ENCODE measurements at places on chromosomes 13 and 19.

- DNase-seq = no peak
Measured at GRCh38 chr19:6064336-6065073, 45.8 kb downstream of the RFX2 start.

DNA sequence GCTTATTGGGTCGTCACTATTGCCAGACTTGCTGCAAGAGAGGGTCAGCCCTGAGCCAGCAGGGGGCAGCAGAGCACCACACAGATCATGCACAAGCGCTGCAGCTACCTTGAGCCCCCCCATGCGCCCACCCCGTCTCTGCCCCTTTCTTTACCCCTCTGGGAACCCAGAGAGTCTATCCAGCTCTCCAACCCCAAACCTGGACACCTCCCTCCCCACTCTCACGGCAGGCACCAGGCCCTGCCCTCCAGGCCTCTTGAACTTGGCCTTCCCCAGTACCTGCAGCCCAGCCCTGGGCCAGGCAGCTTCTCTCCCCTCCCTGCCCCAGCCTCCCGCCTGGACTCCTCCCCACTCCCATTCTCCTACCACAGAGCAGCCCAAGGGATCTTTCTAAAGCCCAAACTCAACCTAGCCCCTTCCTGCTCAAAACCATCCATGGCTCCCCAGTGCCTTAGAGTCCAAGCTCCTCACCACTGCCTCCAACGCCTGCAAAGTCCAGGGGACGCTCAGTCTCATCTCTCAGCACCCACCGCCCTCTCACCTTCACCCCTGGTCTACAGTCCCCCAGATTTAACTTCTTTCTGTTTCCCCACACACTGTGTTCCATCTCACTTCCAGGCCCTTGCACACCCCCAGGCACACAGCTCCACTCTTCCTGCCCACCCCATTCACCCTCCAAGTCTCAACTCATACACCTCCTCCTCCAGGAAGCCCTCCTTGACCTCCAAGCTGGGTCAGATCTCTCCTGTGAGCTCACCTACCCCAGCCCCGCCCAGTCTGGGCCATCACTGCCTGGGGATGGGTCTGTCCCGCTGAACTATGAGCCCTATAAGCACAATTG, 9.4 kb upstream of the CEACAM16 start:
- peak; percentile 72 for DNase-seq

DNA sequence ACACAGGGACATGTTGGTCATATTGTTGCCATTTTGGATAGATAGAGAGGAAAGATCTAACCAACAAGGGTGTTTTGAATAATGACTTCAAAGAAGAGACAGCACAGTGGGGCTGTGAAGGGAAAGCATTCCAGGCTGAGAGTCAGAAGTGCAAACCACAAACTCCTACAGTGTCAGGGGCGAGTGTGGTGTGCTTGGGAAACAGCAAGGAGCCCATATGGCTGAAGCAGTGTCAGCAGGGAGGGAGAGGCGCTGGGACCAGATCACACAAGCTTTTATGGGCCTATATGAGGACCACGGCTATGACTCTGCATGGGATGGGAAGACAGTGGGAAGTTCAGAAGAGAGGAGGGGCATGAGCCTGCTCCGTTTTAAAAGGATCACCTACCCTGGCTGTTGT, 166.4 kb downstream of the MYO16 start:
- DNase-seq = no peak

DNA sequence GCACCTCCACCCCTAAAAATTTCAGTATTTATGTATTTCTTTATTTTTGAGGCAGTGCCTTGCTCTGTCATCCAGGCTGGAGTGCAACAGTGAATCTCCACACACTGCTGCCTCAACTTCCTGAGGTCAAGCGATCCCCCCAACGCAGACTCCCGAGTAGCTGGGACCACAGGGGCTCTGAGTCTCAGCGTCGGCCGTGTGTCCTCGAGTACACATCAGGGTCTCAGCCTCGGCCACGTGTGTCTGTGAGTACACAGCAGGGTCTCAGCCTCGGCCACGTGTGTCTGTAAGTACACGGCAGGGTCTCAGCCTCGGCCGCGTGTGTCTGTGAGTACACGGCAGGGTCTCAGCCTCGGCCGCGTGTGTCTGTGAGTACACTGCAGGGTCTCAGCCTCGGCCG, 21.2 kb downstream of the C2CD4C start:
- DNase-seq = no peak

DNA sequence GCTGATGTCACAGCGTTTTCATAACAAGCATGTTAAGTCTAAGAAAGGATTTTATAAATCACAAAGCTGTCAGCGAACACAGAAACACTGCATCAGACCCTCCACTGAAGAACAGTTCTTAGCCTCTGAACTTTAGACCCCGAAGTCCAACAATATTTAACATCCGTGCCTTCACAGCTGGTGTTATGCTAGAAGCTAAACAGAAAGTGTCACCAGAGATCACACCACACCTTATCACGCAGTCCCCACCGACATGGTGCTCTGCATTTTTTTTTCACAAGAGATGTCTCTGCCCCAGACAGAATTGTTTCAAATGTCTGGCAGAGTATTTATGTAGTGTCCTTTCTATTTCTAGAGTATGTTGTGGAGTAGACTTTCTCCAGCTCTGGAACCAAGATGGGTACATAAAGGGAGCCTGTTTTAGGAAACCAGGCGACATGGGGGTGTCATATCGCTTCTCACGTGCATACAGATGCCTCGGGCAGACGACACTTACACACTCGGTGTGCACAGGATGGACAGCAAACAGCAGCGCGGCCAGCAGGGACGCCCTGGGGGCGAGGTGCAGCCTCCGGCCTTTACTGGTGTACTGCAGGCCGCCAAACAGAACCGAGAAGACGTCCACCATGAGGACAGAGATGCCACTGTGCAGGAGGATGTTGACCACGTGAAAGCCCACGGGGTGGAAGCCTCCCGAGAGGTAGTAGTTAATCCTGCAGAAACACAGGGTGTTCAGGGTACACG, 12.0 kb downstream of the TMTC4 start:
- DNase-seq = no peak

- DNase-seq = peak; percentile 70
Measured at GRCh38 chr19:58450856-58451357, 515 bp upstream of the ZNF324B start.

GRCh38 chr19:531753-532560, at the start of gene CDC34:
Gene CDC34, plus strand, starts transcription at chr19:531760. Its CDS starts 172 bp downstream, at chr19:531932.
- no peak for DNase-seq

DNA sequence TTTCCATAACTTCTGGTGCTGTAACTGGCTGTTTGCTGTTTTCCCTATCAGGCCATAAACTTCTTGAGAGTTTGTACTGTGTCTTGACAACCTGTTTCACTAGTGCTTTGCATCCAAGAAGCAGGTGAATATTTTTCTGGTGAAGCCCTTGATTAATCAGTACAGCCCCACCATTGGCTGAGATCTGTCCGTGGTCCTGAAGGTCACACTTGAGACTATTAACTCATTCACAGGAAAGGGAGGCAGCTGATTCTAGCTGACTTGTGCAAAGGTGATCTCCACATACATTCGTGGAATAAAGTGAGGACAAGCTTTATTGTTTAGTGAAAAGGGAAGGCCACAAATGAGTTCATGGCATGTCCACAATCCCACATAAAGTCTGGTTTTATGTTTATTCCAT, 61.4 kb upstream of the ZNF835 start:
- DNase-seq = no peak

GRCh38 chr13:46864941-46865340, 31.9 kb downstream of the HTR2A start:
- DNase-seq = no peak

DNA sequence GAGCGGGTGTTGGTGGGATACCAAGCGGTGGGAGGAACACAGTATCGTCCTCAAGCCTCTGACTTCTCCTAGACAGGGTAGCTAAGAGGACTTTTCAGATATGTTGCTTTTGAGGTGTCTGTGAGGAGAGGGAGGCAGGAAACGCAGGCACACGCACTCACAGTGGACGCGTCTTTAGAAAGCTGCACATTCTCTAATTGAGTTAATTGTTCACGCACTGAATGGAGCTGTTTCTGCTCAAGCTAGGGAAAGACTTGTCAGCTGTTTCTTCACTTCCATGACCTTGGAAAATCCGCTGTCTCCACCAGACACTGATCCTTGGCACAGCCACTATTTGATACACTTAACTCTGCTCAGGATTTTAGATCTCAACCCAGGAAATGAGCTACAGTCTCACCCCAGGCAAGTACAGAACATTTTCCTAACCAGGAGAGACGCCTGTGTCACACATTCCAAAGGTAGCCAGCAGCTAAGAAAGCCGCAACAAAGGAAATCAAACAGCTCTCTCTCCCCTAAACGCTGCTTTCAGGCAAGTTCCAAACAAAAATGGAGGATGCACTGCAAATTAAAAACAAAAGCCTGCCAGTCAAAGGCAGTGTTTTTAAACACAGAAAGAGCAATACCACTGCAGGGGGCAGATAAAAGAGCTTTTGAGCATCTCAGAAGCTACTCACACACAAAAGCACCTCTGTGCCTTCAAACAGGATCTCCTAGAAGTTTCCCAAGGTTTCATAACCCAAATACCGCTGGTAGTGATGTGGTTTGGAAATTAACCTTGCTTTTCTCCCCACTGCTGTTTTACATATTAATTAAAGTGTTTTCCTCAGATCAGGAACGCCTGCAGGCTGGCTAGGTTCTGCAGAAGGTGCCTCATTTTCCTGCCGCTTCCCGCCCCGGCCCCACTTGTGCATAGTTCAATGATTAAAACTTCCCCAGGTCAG, 57.3 kb downstream of the IRS2 start:
- DNase-seq = no peak

- no peak for DNase-seq
Measured at GRCh38 chr13:44815623-44816022, 173.6 kb downstream of the NUFIP1 start.

DNA sequence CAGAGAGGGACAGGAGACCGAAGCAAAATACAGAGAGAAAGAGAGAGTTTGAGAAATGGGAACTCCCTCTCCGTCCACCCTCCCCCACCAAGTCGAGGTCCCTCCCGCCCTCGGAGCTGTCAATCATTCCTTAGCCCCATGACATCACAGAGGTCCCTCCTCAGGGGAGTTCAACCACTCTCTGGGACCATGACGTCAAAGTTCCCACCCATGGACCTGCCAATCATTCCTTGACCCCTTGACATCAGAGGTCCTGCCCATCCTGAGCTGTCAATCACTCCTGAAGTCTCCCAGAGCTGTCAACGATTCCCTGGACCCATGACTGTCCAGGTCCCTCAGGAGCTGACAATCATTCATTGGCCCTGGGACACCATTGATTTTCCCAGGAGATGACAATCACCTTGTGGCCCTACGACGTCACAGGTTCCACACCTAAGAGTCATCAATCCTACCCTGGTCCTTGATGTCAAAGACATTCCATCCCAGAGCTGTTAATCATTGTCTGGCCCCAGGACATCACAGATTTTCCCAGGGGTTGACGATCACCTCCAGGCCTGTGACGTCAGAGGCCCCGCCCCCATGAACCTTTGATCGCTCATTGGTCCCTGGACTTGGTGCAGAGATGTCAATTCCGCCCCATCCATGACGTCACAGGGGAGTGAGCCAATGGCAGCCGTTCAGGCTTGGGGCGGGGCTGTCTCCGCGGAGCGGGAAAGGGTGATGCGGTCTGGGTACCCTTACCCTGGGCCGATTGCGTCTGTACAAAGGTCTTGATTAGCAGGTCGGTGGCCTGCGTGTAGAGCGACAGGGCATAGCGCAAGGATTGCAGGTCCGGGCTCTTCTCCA, 61.7 kb downstream of the COLGALT1 start:
- no peak for DNase-seq

- DNase-seq = peak; percentile 10
Measured at GRCh38 chr13:60467098-60467497, 70.1 kb downstream of the TDRD3 start.

DNA sequence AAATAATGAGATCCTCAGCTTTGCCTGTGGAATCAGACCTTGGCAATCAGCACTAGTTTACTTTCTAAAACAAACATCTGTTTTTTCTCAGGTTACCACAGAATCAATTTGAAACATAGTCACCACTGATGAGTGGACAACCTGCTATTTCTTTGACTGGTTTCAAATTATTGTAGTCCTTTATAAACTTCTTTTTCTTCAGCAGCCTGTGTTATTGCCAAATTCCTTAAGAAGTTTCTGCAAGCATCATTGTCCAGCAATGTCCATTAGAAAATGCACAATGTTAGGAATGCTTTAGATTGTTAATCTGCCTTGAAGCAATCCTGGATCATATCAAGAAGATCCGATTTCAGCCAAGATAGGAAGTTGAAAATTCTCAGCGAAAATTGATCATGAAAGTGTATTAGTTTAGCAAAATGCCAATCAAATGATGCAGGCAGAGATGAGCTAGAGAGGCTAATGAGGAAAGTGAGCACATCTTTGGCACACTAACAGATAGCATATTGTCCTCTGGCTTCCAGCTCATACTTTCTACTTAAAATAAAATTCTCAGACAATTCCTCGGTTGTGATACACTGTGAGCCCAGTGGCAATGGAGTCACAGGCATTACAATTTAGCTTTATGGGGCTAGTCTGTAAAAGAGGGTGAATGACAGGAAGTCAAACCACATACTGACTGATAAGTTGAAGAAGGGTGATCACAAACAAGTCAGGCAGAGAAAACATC, 270.6 kb downstream of the SLITRK6 start:
- DNase-seq = no peak

DNA sequence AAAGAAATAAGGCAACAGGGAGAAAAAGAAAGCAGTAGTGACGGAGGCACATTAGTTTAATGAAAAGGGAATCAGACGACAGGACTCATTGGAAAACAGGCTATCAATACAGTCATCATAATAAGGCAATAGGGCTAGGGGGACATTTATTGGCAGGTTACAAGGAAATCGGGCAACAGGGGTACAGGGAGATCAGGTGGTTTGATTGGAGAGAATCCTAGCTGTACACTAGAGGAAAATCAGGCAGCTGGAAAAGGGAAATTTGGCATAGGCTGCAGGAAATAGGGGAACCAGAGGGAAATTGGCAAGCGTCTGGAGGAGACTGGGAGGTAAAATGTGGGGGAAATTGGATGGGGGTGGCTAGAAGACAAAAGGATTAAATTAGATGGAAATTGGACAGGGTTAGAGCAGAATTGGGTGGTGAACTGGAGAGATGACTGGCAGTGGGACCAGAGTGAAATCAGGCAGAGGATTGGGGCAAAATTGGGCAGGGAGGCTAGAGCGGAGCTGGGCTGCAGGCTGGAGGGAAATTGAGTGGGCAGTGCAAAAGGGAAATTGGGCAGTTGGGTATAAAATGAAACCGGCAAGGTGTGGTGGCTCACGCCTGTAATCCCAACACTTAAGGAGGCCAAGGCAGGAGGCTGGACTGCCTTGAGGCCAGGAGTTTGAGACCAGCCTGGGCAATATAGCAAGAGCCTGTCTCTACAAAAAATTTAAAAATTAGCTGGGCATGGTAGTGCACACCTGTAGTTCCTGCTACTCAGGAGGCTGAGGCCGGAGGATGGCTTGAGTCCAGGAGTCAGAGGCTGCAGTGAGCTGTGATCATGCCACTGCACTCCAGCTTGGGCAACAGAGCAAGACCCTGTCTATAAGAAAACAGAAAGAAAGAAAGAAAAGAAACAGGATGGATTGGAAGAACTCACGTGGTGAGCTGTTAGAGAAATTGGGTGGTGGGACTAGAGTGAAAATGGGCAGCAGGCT, 7.4 kb downstream of the LRFN3 start:
- DNase-seq = no peak

DNA sequence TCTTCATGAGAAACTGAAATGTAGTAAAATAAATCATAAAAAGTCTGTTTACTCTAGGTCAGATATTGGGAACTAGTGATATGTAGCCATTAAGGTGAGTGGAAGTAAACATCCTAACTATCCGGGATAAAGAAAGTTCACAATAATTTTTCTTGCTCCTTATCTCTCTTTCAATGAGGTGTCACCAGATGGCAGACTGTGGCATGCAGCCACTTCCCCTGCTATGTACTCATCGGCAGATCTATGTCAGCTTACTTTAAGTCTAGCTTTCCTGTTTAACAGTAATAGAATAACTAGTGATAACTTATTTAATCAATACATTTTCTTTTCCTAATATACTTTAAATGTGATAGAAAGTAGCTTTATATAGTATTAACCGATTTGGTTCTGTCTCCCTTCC, 181.9 kb downstream of the NDFIP2 start:
- no peak for DNase-seq

Data from NCI-H510A treated with DMSO at 0.1 percent for 48 hours (cell line).